ENCODE measurements at places on chromosomes 2 and 18.

DNA sequence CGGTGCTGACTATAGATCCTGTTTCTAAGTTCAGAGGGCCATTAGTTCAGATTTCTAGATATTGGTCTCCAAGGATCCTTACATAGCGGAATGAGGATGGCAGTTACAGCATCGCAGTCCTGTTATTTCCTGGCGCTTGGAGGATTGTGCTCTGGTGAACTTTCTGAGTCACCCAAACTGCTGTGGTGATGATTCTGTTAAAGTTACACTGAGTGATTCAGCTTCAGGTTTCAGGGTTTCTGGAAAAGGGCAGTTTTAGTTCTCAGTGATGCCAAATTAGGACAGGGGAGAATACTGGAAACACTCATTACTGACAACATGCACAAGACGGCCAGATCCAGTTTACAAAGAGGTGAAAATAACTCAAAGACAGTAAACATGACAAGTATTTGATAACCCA is 52.1 kb upstream of the ANKRD62 start:
- DNase-seq = no peak

- no peak for DNase-seq
Measured at GRCh38 chr2:241354668-241355658, 1.1 kb upstream of the FARP2 start.

GRCh38 chr18:57744211-57744694 is 58.9 kb downstream of the ATP8B1 start:
- no peak for DNase-seq

GRCh38 chr18:9362869-9363268 is 28.3 kb downstream of the TWSG1 start:
- no peak for DNase-seq

GRCh38 chr18:59929621-59930295 is 30.0 kb downstream of the PMAIP1 start:
- no peak for DNase-seq

- no peak for DNase-seq
Measured at GRCh38 chr18:48705531-48705930, 166.7 kb downstream of the CTIF start.

DNA sequence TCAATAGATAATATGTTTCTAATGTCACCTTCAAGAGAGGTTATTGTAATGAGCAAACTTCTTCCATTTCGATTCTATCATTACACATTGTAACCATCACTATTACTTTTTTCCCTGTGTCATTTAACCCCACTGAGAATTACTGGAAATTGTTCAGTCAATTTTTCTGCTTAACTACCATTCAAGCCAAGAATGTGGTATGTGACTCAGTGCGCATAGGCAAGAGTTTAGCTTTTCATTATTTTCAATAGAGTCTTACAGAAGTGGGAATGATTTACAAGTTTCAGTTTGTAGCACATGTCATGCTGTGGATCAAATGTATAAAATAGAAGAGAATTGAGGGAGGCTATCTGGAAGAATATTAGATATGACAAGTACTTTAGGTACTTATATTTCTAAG is 34.3 kb upstream of the PIEZO2 start:
- no peak for DNase-seq

- no peak for DNase-seq
Measured at GRCh38 chr2:50987616-50988313, 44.2 kb downstream of the NRXN1 start.

DNA sequence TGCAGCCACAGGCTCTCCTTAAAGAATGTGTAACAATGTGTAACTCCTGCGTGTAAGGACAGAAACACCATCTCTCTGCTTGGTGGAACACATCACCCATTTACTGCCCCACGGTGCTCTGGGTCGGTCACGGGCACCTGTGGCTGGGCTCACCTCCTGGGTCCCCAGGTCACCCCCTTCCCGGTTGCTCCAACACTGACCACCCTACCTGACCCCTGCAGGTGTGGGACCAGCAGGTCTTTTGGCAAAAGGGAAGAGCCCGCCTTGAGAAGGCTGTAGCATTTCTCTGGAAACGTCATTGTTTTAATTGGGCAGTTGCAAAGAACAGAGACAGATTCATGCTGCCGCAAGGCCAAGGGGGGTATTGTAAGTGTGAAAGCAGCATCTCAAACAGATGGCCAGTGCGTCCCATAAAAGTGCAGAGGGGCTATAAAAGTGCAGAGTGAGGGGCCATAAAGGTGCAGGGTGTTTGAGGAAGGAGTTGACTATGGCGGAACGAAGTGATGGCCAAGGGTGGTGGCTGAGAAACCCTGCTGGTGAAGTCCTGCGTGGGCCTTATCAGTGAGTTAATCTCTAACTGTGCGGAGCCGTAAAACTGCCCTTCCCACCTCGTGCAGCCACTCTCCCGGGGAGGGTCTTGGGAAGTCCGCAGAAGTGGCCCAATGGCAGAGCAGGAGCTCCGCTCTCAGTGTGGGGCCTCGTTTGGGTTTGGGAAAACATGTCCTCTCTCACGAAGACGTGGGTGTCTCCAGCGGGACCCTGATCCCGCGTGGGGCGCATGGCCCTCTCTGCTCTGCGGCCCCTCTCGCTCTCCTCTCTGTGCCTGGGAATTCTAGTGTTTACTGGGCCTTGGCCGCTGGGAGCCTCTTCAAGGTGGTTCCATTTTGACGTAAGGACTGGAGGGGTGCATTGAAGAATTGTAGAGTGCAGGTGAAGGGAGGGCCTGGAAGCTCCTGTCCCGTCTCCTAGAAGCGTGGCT is 13.7 kb upstream of the NEU4 start:
- DNase-seq = no peak

DNA sequence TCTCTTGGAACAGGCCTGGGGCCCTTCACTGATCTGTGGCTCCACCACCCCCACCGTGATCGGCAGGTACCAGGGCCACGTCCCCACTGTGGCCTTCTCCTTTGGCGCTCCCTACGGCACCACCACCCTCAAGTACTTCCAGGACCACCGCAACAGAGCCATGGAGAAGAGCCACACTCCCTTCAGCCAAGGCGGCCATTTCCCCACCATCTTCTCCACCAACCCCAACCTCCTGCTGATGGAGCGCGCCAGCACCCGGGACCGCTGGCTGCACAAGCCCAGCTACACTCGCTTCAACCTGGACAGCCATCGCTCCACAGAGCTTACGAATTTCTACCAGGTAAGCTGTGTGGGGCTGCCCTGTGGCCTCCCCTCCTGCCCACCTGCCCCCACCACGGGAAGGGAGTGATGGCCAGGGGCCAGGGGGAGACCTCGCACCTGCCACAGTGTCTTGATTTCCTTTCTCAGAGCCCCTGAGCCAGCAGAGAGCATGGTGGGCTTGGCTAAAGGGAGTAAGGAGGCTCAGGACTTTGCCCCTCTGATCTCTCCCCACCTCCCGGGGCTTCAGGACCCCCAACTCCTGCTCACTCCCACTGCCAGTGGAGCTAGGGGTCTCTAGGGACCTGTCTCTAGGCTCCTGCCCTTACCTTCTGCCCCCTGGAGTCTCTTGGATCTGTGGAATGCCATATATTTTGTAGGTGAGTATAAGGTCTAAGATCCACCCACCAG is 65.2 kb downstream of the CIB4 start:
- DNase-seq = no peak

GRCh38 chr18:8162802-8163201 is 446.4 kb upstream of the RAB12 start:
- no peak for DNase-seq

GRCh38 chr2:12928197-12928774 is 211.6 kb downstream of the TRIB2 start:
- DNase-seq = no peak

DNA sequence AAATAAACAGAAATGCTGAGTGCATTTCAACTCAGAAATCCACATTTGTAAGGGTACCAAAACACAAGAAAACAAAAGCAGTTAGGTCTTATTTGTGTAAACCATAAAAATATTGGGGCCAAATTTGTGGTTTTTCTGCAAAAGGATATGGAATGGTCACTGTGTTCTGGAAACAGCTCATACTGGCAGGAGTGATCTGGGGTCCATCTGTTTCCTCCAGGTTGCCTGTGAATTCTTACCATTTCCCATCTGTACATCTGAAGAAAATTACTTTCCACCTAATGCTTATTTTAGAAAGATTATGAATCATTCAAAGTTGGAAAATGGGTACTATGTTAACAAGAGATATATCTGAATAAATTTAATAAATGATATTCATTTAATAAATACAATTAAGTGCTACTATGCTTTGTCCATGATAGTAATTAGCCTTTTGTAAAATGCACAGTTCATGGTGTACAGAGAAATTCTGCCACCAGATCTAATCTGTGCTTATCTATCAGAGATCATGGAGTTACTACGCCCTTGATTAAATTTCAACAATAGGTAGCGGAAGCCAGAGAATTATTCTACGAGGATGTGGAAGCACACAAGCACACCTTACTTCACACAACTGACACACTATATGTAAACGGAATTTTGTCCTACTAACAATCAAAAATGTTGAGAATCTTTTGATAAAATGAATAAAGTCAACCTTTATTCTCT is 10.9 kb downstream of the ALS2 start:
- no peak for DNase-seq

GRCh38 chr2:112220831-112221230 is 34.0 kb downstream of the ZC3H8 start:
- no peak for DNase-seq

DNA sequence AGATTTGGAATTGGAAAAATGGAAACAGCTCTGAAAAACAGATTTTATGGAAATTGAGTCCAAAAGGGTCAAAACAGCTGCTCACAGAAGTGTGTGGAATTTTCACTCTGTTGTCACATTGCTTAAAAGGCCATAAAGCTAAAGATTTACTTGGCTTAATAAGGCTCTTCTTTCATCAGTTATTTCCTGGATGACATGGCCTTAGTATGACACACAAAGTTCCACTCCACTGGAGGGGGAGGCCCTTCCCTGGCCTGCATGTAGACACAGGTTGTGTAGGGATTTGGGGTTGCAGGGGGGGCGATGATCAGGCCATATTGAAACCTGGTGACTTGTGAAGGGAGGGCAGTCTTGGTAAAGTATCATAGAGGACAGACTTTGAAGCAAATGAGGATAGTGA is 34.0 kb downstream of the TMEM185B start:
- no peak for DNase-seq
